ENCODE measurements at places on chromosomes 2 and 18.

GRCh38 chr2:181725476-181725875 is 45.2 kb upstream of the NEUROD1 start:
- no peak for DNase-seq

- DNase-seq: no peak
Observed at GRCh38 chr2:152254976-152255375, 79.4 kb upstream of the STAM2 start.

DNA sequence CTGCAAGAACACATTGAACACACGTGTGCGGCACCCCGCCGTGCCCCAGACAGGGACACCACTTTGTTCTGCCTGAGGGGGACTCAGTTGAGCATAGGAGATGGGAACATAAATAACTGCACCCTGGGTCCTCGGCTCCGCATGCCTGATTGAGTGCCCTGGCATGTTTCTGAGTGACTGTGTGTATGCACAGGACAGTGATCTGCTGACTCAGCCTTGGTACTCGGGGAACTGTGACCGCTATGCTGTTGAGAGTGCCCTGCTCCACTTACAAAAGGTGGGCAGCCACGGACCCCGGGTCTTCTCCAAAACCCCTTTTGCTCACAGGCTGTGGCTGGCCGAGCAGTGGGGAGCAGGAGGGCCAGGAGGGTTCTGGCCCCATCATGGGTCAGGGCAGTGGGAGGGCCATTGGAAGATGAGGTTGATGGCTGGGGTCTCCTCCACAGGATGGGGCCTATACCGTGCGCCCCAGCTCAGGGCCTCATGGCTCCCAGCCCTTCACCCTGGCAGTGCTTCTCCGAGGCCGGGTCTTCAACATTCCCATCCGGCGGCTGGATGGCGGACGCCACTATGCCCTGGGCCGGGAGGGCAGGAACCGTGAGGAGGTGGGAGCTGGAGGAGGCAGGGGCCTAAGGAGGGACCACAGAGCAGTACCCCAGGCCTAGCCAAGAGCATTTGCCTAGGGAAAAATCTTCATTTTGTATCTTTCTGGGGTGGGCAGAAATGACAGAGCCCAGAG is 16.9 kb downstream of the SH2D6 start:
- DNase-seq: no peak

- DNase-seq: no peak
Observed at GRCh38 chr2:159091976-159092375, 123.5 kb downstream of the TANC1 start.

DNA sequence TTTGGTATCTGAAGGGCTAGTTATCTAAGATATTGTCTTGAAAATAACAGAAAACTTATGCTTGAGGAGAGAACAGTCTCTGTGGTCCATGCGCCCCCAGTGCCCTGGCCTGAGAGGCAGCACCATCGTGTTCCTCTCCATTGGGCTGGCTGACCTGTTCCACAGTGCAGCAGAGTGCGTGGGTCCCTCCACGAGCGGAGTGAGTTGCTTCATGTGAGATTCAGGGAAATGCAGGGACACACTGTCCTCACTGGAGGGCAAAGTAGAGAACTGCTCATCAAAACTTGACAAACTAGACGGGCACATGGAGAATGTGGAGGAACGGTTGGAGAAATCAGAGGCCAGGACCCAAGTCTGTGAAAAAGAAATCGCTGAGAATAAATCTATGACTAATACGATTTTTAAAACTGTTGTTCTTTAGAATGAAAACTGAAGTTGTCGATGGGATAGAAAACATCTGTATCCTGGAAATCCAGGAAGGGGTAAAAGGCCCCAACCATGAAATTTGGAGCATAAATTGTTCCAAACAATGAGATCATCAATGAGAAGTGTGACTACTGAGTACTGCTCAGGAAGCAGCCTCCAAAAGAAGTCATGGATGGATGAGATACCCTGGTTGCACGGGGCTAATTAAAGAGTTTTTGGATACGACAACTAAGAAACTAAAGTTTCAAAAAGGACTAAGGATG is 58.1 kb downstream of the REV1 start:
- DNase-seq: no peak

DNA sequence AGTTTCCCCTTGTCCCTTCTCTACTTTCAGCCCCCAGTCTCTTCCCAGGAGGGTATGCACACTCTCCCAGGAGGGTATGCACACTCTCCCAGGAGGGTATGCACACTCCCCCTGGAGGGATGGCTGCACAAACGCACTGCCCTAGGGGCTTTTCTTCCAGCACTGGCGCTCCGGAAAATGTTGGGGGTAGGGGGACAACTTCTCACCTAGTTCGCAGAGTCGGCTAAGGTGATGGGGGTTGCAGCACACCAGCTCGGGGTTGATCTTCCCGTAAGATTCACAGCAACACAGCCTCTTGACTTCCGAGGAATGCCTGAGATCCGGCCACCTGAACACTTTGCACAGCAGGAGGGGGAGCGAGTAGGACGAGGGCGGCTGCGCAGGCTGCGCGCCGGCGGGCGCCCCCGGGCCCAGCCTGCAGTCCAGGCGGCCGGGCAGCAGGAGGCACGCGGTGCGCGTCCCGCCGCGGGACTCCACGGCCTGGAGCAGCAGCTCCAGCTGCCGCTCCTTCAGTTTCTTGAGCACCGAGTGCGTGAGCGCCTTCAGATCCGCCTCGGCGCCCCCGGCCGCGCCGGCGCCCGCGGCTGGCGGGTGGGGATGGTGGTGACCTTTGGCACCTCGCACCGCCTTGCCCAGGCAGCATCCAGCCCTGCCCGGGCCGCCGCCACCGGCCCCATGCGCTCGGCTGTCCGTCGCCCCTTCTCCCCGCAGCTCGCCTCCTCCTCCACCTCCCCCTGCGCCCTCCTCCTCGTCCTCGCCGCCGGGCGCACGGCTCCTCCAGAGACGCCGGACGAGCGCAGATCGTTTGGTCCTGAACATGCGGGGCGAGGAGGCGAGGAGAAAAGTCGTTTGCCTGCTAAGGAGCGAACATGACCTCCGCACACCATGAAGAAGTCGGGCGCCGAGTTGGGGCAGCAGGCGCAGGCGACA is 894 bp downstream of the SMAD7 start:
- DNase-seq: peak; percentile 43

DNA sequence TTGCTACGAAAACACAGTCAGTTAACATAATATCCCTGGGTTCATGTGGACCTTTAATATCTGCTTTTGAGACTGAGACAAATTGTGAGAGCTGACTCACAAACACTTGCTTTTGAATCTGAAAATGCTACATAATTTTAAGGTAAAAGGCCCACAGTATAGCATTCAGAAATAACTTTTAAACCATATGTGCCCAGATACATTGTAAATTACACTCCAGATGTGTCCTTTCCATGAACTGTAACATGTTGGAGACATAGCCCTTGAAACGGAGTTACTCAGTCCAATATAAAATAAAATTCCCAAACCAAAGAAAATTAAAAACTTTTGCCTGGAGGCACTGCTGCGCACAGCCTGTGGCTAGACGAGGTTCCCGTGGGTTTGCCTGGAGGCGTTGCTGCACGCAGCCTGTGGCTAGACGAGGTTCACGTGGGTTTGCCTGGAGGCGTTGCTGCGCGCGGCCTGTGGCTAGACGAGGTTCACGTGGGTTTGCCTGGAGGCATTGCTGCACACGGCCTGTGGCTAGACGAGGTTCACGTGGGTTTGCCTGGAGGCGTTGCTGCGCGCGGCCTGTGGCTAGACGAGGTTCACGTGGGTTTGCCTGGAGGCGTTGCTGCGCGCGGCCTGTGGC is 131.9 kb upstream of the ALKAL2 start:
- DNase-seq: no peak

- peak; percentile 59 for DNase-seq
Observed at GRCh38 chr2:54524226-54524991, 68.3 kb downstream of the SPTBN1 start.

- DNase-seq: no peak
Observed at GRCh38 chr2:61816480-61817355, 37.1 kb downstream of the FAM161A start.

GRCh38 chr18:3852321-3852720 is 402.3 kb downstream of the TGIF1 start:
- no peak for DNase-seq

DNA sequence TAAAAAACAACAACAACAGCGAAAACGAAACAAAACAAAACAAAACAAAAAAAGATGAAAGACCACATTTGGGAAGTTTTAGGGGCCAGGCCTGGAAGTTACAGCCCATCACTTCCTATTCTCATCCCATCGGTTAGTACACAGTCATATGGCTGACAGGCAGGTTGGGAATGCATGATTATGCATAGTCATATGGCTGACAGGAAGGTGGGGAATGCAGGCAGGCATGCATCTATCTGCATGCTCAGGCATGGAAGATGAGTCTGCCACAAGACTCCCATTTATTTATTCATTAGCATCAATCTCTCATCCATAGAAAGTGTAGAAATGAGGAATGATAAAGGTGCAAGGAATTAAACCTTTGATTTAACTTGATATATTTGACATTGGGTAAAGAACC is 325.3 kb upstream of the MEX3C start:
- DNase-seq: no peak

DNA sequence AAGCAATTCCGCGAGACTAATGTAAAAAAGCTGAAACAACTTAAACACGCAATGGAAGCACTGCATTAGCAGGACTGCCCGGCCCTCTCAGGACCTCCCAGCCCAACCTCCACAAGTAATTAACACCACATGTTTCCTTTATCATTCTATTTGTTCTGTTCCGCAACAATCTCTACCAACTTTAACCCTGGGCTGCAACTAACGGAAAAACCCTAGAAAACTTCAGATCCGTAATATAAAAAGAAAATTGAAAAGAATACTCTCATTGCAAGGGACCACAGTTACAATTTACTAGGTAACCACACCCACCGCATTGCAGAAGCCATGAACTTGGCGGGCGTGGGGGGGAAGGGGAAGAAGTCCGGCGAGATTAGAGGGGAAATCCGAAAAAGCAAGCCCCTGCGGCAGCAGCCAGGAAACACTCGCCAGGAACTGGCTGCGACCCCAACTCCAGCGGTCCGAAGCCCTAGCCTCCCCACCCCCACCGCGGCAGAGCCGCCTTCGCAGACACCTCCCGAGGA is 1.2 kb downstream of the EPB41L3 start:
- no peak for DNase-seq

DNA sequence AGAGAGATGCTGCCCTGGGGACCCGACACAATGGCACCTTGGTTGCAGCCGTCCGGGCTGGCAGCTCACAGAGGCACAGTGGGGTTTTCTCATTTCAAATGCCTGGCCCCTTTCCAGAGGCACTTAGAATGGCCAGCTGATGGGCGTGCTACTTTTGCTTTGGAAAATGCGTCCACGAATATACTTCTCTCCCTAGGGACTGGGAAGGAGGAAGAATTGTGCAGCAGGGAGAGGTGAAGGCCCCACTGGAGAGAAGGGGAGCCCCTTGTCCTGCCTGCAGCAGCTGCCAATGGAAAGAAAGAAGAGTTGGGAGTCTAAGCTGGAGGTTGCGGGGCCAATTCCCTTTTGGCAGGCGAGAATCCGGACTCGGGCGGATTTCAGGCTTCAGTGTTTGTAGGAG is 1.1 kb upstream of the MAL start:
- no peak for DNase-seq

- DNase-seq: no peak
Observed at GRCh38 chr2:74735564-74735963, 81.5 kb downstream of the SEMA4F start.

GRCh38 chr2:73285159-73285739 is 971 bp upstream of the FBXO41 start:
- DNase-seq: peak; percentile 32

DNA sequence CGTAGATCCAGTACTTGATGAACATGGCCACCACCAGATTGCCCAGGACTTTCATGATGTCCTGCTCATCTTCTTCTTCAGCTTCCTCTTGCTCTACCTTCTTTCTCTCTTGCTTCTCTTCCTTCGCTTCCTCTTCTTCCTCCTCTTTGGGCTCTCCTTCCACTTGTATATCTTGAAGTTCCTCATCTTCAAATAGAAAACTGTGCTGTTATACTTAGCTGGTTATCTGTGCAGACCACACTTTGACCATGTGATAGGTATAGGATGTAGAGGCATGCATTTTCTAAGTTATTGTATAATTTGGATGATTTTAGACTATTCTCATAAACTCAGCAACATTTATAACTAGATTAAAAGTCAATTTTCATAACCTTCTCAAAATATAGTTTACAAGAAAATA is 263.4 kb downstream of the NAPG start:
- DNase-seq: no peak

- DNase-seq: peak; percentile 62
Observed at GRCh38 chr2:105795575-105795934, 50.8 kb downstream of the NCK2 start.

DNA sequence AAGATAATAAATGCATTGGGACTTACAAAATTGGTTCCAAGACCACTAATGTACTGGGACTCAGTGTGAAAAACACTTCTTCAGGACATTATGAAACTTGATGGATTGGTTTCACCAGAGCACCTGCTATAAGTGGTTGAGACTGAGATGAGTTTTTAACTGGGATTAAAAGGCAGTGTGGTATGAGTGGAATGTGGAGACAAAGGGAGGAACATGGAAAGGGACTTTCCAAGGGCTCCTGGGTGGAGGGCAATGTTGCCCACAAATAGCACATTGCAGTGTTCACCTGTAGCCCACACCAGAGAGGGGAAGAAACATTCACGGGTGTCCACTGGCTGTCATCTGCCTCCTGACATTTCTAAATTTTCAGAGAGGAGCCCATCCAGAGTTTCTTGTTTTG is 253.3 kb upstream of the TANK start:
- DNase-seq: no peak

DNA sequence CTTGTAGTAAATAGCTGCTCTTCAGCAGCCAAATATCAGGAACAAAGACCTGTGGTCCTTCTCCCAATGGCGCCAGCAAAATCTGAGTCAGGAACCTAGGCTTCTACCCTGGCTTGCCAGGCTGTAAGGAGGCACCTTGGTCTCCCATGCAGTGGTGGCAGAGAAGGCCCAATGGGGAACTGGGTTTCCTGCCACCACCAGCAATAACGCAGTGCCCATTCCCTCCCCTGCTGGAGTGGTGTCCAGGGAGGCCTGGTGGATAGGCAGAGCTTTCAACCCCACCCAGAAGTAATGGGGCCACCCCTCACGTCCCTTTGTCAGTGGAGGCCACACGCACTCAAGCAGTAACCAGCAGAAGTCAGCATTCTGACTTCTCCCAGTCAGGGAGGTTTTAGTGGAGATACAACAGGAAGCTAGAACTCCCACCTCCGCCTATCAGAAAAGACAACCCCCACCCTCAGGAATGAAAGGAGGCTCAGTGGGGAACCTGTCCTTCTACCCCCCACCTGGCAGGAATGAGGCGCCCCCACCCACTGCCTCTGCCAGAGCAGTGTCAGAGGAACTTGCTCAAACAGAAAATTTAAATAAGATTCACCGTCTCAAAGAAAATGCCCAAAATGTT is 132.4 kb downstream of the COPS8 start:
- no peak for DNase-seq

GRCh38 chr18:23196119-23197007 is 61.1 kb downstream of the CABLES1 start:
- no peak for DNase-seq
